ENCODE measurements at places on chromosomes 6 and 20. TPM values are rescaled to one million over a fixed set of nuclear protein-coding genes. Genes with fewer than 3 reads are reported as not detected.
A peak's percentile ranks its signal among the peaks of the same experiment; 100 is the strongest.

CCN6 gene
- total RNA-seq: not detected

TOX2 gene
- total RNA-seq: 3.5 TPM

NRM gene
- total RNA-seq: 26.0 TPM

CFAP206 gene
- total RNA-seq: not detected

- peak; percentile 31 for ATAC-seq
These were observed 8.6 kb upstream of the HIVEP2 start for GRCh38 chr6:142953373-142954273.

DNA sequence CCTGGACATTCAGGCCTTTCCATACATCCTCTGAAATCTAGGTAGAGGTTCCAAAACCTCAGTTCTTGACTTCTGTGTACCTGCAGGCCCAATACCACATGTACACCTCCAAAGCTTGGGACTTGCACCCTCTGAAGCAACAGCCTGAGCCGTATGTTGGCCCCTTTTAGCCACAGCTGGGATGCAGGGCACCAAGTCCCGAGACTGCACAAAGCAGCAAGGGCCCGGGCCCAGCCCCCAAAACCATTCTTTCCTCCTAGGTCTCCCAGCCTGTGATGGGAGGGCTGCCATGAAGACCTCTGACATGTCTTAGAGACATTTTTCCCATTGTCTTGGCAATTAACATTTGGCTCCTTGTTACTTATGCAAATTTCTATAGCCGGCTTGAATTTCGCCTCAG is 107.4 kb upstream of the FRMD1 start:
- no peak for ATAC-seq

GRCh38 chr20:51417250-51418136 is 125.0 kb downstream of the NFATC2 start:
- ATAC-seq: no peak

GRCh38 chr6:112842330-112842685 is 495.2 kb downstream of the RFPL4B start:
- ATAC-seq: no peak

- ATAC-seq: no peak
These were observed 137.5 kb downstream of the BTBD3 start for GRCh38 chr20:12055161-12055560.

DNA sequence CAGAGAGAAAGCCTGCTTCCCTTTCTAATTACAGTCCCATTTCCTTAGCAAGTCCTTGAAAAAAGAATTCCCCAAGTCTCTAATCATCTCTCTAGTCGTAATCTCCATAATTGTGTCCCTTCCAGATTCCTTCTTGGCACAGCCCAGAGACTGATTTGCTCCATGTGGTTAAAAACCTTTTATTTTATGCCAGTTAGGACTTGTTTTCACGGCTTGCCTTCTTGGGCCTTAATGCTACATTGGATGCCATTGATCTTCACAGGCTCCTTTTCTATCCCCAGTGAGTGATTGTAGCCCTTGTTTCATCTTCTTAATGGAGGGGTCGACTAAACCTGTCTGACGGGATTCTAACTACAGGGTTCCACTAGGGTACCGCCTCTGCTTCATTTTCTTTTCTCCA is 650.6 kb upstream of the ARID1B start:
- ATAC-seq: no peak

DNA sequence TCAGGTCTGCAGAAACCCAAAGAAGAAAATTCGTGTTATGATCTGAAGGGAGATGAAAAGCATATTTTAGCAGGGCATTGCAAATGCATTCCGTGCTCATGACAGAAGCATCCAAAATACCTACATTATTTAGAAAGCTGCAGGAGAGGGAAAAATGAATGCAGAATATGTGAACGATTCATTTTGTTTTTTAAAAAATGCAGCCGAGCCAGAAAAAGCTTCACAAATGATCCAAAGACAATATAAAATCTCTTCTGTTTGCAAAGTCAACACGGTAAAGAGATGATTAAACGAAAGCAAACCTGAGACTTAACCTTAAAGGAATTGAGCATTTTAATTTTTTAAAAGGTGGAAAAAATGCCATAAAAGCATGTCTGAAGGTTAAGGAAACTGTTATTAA is 136.1 kb upstream of the SULF2 start:
- no peak for ATAC-seq

GRCh38 chr6:41522780-41523548 is 23.2 kb upstream of the FOXP4 start:
- ATAC-seq: no peak

DNA sequence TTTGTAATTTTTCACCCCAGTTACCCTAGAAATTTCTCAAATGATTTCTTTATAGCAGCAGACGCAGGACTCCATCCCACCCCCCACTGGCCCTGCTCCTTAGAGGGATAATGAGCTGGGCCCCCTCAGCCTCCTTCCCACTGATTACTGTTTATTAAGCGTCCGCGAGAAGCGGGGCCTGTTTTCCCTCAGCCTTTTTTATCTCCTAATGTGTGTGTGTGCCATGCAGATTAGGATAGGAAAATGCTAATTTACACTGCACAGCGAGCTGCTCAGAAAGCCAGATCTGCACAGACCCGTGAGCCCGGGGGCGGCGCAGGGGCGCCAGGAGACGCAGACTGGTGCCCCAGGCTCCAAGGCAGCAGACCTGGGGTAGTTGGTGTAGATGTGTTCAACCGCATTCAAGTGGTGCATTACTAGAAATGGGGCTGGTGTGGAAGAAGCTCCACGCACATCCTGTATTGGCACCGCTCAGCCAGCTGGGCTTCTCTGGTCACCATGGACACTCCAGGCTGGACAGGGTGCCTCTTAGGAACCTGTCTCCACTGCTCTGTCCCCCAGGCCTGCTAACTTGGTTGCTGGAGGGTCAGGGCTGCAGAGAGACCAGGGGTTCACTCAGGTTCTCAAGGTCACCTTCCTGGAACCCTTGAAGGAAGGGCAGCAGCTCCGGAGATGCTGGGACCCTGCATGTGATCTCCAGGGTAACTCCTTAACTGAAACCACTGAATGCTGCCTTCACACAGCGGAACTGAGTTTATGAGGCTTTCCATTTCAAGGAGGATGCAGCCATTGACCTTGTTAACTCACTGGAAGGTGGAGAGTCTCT is 256.3 kb downstream of the ERMARD start:
- no peak for ATAC-seq

DNA sequence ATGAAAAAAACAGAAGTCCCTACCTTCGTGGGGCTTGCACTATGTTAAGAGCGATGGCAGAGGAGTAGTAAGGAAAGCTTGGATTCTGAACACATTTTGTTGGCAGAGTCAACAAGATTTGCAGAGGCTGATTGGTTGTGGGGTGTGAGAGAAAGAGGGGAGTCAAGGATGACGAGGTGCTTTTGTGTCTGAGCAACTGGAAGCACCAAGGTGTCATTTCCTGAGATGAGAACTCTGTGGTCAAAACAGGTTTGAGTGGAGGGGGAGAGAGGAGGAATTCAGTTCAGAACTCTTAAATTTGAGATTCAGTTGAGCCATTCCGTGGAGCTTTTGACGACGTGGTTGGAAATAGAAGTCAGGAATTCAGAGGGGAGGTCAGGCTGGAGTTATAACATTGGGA is 3.5 kb downstream of the OCSTAMP start:
- ATAC-seq: peak; percentile 40

DNA sequence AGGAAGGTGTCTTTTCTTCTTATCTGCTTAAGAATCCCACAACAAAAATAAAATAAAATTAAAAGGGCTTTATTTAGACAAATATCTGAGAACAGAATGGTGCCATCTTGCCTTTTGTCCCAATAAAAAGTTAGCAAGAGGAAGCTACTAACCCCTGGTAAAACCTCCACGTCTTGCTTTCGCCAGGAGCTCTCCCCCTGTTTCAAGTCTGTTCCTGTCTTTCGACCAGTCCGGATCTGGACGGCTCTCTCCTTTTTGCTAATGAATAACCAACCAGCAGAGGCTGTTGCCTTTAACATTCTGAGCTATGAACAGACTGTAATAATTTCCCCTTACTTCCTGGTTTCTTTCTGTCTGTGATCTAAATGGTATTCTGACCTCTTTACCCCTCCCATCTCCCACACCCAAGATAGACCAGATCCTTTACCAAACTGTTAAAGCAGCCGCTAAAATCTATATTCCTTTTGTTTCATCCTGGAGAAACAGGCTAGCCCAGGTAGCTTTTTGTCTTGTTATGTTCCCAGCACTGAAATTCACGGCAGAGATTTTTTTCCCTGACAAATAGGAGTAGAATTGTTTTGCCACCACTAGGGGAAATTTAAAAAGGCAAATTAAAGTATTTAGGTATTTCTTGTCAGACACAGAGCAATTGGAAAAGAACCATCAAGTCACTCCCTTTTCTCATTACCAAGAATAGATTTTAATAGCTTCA is at the start of gene FRK:
FRK (minus strand) TSS at position 320 of the 712 bp plus-strand sequence. CDS start 580 bp downstream, outside the sequence.
- no peak for ATAC-seq
